Urothelium cell line (cell line): ENCODE measurements at places on chromosomes 5 and 9.

GRCh38 chr9:87792831-87793288, 66.9 kb downstream of the CTSL start:
- DNase-seq: peak; percentile 75

DNA sequence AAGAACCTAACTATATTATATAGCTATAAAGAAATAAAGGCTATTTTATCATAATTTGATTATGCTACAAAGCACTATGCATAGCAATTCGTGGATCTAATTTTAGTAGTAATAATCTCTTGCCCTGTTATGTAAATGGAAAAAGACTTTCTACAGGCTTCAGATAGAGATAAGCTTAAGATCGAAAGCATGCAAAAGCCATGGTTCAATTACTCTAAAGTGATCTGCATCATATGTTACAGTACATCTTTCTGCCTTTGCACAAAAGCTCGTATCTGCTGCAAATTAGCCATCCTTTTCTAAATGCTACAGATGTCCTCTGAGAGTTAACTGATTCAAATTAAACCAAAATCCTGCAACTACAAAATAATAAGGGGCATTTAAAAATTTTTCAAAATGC, 234.8 kb upstream of the TMEM161B start:
- DNase-seq: no peak

DNA sequence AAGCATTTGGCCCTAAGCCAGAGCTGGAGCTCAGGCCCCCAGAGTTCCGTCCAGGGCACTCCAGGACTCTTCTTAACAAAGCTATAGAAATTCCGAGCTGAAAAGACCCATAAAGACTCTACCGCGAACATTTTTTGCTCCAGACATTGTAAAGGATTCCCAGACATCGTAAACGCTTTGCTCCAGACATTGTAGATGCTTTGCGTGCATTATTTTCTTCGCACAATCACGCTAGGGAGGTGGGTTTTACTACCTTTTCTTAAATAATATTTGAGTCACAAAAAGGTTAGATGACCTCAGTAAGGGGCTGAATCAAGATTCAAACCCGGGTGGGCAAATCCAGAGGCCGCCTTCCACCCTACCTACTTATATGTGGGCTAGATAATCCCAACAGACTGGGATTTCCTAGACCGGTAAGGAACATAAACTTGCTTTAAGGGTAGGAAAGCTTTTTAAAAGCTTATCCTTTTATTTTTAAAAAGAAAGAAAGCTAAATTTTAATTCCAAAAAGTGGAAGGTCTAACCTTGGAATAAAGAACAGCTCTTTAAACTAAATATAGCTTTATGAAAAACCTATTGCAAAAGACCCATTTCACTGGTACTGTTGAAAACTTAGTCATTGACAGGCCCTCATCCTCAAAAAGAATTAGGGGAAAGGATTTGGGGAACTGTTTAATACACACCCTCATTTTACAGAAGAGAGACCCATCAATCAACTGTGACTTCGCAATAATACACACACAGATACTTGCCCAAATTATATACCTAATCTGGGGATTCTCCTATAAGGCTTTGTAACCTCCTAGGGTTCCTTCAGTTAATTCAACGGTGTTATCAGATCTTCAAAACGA, 822 bp upstream of the TNIP1 start:
- no peak for DNase-seq

- no peak for DNase-seq
These were observed 22.5 kb downstream of the LHFPL2 start for GRCh38 chr5:78626009-78626571.
